ENCODE measurements at places on chromosomes 12 and 14.

GRCh38 chr12:62629971-62630739 is 163.5 kb downstream of the MON2 start:
- DNase-seq, result no peak

GRCh38 chr12:49059045-49059298 is 1.6 kb downstream of the KMT2D start:
- DNase-seq, result no peak

- DNase-seq, result peak; percentile 88
These were observed 1.6 kb upstream of the CEBPE start for GRCh38 chr14:23120541-23121251.

DNA sequence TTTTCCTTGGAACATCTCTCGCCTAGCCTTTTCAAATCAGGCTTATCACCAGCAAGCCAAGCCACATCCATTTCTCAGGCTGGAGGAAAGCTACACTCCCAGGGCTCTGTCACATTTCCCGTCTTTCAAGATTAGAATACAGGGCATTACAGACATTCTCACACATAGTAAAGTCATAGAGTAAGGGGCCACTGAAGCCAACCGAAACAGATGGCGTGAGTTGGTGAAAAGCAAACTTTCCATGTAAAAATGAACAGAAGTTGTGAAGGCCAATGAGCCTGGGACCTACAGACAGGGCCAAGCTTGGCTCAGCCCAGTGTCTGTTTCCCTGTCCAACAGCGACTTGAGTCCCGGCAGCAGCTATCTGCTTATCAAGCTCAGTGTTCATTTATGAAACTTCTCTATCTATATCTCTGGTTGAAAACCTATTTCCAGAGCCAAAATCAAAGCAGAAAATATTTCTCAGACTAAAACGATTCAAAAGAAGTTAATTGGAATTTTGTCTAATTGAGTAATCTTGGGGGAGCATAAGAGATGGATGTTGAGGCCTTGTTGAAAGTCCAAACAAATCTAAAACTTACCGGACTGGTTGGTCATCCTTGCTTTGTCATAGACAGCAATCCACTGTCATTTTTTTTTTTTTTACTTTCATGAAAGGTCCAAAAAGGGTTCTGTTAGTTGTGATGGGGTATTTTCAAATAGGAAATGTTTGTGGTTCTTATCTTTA is 105.6 kb downstream of the DAAM1 start:
- no peak for DNase-seq

- DNase-seq, result no peak
These were observed 6.2 kb downstream of the CMKLR1 start for GRCh38 chr12:108332791-108333382.

- DNase-seq, result no peak
These were observed 2.1 kb downstream of the MLH3 start for GRCh38 chr14:75049136-75049535.

DNA sequence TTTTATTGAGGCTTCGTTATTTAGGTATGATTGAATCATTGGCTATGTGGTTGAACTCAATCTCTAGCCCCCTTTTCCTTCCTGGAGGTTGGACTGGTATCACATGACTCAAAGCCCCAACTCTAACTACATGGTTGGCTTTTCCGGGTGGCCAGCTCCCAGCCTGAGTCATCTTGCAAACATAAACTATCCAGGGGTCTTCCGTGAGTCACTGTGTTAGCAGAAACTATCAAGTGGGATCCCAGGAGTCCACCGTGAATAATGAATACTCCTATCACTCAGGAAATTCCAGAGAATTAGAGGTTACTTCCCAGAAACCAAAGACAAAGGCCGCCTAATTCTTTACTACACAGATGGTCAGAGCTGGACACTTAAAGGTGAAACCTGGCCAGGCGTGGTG is 19.7 kb upstream of the PLEKHD1 start:
- DNase-seq, result no peak

DNA sequence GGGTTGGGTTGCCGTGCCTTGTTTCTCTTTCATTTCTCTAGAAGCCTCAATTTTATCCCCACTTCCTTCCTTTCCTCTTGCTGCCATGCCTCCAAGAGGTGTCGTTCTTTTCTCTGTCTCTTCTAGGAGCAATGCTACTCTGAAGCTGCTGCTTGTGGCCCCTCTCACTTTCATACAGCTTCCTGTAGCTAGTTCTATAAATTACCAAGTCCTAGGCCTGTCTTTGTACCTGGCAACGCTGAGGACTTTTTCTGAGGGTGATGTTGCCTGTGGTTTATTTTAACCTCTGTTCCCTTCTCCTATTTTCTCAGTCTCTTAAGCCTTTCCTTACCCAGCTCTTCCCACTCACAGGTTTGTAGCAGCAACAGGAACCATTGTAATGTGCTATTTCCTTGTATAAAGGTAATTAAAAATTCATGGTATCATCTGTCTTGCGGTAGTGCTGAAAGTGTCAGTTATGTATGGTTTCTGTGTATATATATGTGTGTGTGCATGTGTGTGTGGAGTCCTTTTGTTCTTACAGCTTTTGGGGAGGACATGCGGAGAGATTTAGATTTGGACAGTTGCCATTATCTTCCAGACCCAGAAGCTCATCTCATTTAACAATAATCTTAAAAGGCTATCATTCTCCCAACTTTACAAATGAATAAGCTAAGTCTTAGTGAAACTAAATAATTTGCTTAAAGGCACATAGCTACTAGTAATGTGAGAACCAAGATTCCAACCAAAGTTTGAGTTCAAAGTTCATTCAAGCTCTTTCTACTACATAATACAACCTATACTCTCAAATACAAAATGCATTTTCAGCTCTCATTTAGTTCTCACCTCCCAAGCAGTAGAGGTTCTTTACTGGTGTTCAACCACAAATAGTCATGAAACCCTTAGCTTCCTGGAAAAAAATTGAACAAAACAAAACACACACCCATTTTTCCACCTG is 43.8 kb downstream of the DDHD1 start:
- no peak for DNase-seq

- no peak for DNase-seq
These were observed 596 bp upstream of the ZBTB39 start for GRCh38 chr12:57006809-57007475.

GRCh38 chr12:54230555-54230954 is 41.8 kb upstream of the SMUG1 start:
- no peak for DNase-seq

- no peak for DNase-seq
These were observed 18.6 kb downstream of the NAP1L1 start for GRCh38 chr12:76065917-76066316.

- no peak for DNase-seq
These were observed 260.9 kb downstream of the BMP4 start for GRCh38 chr14:53695692-53696214.

- DNase-seq, result no peak
These were observed 51.6 kb downstream of the ARF6 start for GRCh38 chr14:49944501-49944900.

DNA sequence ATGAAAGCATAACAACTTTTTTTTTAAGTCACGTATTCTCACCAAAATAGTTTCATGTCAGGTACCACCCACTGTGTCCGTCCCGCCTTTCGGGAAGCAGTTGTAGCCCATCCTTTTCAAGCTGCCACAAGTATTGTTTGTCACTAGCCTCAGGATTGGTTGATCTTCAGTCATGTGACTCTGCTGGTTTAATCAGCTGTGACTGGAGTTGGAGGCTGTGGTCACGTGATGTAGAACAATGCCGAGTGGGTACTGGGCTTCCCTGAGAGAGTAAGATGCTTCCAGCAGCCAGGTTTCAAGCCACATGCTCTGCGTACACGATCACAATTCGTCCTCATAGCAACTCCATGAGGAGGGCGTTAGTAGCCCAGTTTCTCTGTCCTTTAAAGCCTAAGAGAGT is 83.0 kb upstream of the WSCD2 start:
- no peak for DNase-seq

GRCh38 chr14:99387880-99388279 is 92.8 kb downstream of the SETD3 start:
- no peak for DNase-seq

GRCh38 chr12:56221232-56221756 is 428 bp downstream of the RNF41 start:
- DNase-seq, result no peak

- no peak for DNase-seq
These were observed 1.3 kb downstream of the STRAP start for GRCh38 chr12:15883536-15883935.

DNA sequence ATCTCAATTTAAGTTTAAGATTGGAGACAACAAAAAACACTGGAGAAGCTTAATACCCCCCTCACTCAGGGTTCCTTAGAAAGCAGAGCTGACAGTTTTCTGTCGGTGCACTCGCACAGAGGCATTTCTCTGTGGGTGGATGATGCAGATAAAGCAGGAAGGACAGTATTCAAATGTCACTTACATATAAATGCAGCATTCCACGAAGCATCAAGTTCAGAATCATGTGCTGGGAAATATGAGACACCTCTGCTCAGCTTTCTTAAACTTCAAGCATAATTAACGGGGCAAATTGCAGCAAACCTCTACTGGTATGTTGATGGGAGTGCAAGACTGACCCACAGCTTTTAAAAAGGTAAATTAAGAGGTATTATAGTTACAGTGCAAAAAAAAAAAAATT is 68.7 kb downstream of the DICER1 start:
- no peak for DNase-seq

GRCh38 chr14:21123429-21123828 is 22.6 kb downstream of the TMEM253 start:
- no peak for DNase-seq

DNA sequence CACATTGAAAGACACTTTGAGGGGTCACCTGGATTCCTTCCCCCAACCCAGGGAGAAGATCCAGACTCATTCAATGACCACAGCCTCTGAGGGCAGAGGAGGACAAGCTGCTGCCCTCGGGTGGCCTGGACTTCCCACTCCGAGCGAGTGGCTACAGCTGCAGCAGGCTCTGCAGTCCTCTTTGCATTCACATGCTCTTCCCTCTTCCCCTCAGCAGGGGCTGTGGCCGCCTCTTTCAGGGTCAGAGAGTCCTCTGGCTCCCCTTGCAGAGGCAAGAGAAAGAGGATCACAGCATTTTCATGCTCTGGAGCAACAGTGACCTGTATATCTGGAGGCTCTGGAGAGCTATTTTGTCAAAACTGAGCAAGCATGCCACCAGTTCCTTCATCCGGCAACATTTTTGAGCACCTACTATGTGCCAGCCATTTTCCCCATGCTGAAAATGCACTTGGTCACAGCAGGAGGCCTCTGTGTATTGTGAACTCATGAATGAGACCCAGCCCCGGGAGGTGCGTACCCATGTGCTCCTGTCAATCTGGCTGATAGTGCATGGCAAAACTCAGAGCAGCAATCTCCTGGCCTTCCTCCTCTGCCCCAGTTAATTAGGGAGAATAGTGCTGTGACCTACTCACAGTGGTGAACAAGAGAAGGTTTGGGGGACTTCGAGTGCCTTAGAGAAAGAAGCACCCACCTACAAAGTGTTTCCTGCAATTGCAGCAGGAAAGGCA is 42.9 kb upstream of the KCNA5 start:
- DNase-seq, result no peak

GRCh38 chr12:115000038-115000437 is 316.1 kb upstream of the TBX3 start:
- DNase-seq, result no peak

DNA sequence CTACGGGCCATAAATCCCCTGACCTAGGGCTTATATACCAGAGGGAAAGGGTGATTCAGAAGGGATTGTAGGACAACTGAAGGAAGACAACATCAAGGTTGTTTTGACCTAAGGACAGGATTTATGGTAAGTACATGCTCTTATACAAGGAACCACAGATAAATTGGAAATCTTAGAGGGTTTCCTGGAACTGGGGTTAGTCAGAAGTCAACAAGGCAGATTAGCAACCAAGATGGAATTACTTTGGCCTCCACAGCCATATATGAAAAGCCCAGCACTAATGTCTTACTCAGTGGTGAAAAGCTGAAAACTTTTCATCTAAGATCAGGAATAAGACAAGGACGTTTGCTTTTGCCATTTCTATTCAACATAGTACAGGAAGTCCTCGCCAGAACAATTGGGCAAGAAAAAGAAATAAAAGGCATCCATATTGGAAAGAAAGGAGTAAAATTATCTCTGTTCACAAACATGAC is 5.4 kb downstream of the TMBIM4 start:
- no peak for DNase-seq

- no peak for DNase-seq
These were observed 6.0 kb downstream of the TMCC3 start for GRCh38 chr12:94644141-94644979.

- DNase-seq, result no peak
These were observed 433.8 kb upstream of the MIS18BP1 start for GRCh38 chr14:45686771-45687170.
